Activated CD4-positive, alpha-beta T cell treated with anti-CD3 and anti-CD28 coated beads, Interleukin-2, amount 50 U/mL, for 24 hours (primary cell): ENCODE measurements at places on chromosomes 7 and 10.

DNA sequence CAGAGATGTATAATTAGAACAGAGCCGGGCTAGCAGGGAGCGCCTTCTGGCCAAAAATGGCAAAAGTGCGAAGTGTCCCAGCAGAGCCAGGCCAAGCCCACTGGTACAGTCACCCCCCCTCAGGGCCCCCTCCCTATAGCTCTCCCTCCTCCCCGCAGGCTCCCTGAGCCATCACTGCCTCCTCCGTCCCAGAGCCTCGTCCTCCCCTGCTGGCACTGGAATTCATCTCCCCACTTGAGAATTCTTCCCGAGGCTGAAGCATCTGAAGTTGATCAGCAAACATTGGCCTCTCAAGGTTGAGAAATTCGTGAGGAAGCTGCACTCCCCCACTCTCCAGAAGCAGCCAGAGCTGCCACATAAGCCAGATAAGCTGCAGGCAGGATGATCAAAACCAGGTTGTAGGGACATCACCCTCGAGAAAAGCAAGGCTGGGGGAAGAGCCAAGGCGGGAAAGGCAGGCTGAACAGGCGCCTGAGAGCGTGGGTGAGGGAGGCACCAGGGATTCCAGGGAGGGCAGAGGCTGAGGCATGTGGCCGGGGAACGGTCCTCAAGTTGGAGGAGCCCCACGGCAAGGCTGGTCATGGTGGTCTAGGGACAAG is 23.4 kb downstream of the CAMK2G start:
- no peak for DNase-seq

GRCh38 chr7:116210345-116211005 is at the start of gene TES:
TSS of gene TES (plus strand) at chr7:116210539. CDS start at chr7:116210708, 169 bp downstream.
- DNase-seq, result peak; percentile 48

DNA sequence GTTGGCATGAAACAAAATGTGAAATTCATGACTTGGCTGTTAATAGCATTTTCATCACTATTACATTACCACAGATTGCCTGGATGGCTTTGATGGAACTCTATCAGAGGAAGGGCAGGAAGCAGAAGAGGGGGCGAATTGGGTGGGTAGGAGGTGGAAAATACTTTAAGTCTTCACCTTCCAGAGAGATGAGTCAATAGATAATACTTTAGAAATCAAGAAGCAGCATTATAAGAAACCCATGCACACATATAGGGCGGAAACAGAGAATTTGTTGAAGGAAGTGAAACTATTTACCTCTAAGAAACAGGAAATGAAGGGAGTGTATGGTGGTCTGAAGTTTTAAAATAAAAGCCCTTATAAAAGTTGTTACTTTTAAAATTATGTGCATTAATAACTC is 152.1 kb upstream of the TARP start:
- no peak for DNase-seq

DNA sequence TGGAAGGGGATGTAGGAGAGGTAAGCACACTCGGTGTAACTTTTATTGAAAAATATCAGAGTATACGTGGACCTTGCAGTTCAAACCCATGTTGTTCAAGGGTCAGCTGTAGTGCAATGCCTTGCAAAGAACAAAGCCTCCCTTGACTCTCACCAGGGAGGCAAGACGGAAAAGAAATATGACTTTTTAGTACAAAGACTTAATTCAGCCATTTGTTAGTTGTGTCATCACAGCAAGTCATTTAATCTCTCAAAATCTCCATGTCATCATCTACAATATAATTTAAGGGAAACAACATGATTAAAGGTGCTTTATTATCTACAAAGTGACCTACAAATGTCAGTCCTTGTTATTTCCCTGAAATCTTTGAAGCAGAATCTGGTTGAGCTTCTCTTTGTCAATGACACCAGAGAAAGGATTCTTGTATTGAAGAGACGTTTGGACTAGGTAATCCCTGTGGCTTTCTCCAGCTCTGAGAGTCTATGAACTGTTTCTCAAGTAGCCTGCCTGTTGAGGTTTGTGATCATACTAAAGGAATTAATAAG is 502.8 kb downstream of the REEP3 start:
- no peak for DNase-seq

DNA sequence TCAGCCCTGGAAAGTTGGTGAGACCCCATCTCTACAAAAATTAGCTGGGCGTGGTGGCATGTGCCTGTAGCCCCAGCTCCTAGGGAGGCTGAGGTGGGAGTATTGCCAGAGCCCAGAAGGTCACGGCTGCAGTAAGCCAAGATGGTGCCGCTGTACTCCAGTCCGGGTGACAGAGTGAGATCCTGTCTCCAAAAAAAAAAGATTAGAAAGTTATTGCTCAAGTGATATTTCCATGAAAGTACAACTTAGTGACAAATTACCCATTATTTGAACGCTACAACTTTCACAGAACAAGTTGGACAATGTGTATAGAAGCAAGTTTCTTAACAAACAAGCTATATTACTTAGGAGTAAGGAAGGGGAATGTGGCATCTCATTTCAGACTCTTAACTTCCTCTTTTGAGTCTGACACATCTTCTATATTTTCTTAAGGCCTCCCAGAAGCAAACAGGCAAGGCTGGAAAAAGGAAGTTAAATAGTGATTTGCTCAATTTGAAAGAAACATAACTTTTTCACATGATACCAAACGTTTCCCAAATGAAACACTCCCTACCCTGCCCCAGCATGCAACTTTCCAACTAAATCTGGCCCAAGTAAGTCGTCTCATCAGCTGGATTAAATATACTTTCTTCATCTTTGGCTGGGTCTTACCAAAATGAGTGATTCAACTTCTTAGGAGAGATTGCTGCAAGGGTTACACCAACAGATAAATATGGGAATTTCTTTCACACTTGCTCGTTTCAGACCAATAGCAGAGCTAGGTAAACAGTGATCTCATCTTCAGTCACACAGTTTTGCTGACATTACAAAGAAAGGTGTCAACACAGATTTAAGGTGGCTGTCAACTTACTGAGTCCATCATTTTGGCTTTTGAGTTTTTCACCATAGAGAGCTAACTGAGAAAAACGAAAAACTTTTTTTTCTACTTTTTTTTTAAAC is 66.3 kb upstream of the KLF6 start:
- no peak for DNase-seq

- DNase-seq, result no peak
These were observed 365.1 kb downstream of the WDR11 start for GRCh38 chr10:121216295-121216694.

DNA sequence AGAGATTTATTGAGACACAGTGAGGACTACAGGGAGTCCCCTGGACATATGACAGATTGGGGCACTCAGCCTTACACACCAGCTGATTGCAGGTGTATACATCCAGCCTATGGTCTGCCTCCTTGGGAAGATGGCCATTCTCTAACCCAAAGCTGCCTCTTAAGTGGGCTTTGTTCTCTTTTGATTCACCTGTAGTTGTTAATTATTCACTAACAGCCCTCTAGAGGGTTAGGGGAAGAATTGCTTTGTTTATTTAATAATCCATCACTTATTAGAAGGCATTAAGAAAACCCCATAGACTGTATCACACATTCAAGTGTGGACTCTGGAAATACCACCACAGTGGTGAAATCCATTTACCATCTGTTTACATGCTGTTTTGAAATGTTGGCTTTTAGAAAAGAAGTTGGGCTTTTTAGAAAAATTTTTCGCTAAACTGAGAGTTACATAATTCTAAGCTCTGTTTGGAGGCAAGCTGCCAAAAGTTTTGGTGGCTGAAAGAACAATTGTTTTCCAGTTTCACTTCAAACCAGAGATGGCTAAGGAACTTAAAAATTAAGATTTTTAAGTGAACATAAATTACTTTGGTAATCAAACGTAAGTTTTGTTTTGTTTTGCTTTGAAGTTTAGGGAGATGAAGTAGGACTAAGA is 379.1 kb downstream of the ADRA2A start:
- no peak for DNase-seq

DNA sequence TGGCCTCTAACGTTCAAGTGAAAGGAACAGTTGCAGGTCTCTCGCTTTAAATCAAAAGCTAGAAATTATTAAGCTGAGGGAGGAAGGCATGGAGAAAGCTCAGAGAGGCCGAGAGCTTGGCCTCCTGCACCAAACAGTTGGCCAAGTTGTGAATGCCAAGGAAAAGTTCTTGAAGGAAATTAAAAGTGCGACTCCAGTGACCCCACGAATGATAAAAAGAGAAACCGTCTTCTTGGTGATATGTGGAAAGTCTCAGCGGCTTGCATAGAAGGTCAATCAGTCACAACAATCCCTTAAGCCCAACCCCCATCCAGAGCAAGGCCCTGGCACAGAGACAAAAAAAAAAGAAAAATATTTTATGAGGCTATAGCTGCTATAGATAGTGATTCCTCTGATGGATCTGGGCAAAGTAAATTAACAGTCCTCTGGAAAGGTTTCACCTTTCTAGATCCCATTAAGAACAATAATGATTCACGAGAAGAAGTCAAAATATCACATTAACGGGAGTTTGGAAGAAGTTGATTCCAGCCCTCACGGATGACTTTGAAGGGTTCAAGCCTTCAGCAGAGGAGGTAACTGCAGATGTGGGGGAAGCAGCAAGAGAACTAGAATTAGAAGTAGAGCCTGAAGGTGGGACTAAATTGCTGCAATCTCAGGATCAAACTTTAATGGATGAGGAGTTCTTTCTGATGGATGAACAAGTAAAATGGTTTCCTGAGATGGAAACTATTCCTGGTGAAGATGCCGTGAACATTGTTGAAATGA is 42.5 kb upstream of the INPP5A start:
- DNase-seq, result no peak

- DNase-seq, result no peak
These were observed 80.7 kb downstream of the ZNF365 start for GRCh38 chr10:62454687-62455397.

GRCh38 chr10:89535171-89536012 is at the start of gene SLC16A12:
TSS of gene SLC16A12 (minus strand) at chr10:89535594. CDS start at chr10:89462578, 73,016 bp downstream.
- DNase-seq, result no peak

DNA sequence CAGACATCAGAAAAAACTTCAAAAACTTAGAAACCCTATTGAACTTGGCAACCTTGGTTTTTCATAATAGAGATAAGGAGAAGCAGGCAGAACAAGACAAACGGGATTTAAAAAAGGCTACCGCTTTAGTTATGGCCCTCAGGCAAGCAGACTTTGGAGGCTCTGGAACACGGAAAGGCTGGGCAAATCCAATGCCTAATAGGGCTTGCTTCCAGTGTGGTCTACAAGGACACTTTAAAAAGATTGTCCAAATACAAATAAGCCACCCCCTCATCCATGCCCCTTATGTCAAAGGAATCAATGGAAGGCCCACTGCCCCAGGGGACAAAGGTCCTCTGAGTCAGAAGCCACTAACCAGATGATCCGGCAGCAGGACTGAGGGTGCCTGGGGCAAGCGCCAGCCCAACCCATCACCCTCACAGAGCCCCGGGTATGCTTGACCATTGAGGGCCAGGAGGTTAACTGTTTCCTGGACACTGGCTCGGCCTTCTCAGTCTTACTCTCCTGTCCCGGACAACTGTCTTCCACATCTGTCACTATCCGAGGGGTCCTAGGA is 115.3 kb downstream of the NRCAM start:
- no peak for DNase-seq

DNA sequence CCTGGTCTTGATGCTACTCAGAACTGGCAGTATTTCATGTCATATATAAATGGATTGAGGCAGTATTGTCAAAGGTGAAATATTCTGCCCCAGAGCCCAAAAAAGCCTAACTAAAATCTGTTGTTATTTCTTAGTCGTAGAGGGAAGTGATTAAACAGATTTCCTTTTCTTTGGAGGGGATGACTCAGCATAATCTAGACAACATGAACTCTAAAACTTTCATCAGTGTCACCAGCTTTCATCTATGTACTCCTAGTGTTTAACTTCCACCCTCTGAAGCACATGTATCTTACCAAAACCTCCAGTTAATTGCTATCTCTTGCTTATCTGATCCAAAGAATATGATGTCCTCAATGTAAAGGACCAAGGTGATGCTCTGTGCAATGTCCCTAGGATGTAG is 97.1 kb upstream of the ARID5B start:
- DNase-seq, result no peak

DNA sequence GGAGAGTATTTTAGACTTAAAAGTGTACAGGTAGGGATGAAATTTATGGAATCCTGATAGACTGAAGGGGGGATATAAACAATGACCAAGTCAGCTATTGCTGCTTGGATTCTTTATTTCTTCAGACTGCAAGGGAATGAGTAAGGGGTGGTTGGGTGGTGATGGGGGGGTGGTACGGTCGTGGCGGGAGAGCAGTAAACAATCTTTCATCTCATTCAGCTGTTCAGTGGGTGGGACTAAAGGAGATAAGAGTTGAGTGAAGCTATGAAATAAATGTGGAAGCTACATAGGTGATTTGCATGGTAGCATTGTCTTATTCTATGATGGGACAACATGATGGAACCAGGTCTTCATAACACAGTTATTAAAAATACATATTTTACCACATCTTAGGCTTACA is 1.8 kb downstream of the SEPTIN7 start:
- DNase-seq, result no peak

GRCh38 chr10:11560076-11560709 is 51.3 kb downstream of the USP6NL start:
- no peak for DNase-seq

DNA sequence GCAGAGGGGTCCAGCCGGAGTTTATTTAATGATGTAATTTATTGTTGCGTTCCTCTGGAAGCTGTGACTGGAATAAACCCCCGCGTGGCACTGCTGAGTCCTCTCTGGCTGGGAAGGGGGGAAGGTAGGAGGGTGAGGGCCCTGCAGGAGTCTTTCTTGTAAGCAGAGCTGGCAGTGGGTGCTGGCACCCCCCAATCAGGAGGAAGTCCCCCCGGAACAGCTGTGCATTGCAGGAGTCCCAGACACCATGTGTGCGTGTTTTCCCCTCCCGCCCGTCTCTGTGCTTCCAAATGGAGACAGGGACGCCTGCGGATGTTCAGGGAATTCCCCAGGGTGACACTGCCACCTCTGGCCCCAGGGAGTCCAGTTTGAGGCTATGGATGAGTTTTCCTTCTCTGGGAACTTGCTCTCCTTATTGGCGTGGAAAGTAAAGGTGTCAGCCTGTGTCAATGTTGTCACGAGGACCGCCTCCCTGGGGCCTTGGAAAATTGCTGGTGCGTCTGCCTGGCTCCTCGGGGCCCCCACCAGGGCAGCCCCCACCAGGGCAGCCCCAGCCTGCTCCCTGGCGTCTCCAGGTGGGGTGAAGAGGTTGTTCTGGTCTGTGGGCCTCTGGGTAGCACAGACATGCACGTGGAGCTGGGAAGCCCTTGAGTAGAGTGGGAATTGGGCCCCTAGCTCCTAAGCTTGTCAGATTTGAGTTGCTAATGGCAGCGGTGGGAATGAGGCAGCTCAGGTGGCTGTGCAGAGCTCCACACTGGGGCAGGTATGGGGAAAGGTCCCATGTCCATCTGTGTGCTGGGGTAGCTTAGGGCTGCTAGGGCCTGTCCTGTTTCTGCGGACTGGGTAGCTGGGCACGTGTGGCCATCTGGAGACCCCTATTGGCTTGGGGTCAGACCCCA is 2.7 kb downstream of the FZD9 start:
- no peak for DNase-seq

- DNase-seq, result no peak
These were observed 57.7 kb upstream of the SH2B2 start for GRCh38 chr7:102228935-102229334.

GRCh38 chr10:31374146-31374696 is 55.2 kb downstream of the ZEB1 start:
- DNase-seq, result no peak

GRCh38 chr7:128167042-128167701 is 73.9 kb upstream of the LEP start:
- no peak for DNase-seq
